Kidney (tissue), 22 donors: ENCODE measurements at places on chromosomes 5 and 9.

- no peak for DNase-seq
Measured at GRCh38 chr5:746258-746761, 38.2 kb downstream of the ZDHHC11B start.

DNA sequence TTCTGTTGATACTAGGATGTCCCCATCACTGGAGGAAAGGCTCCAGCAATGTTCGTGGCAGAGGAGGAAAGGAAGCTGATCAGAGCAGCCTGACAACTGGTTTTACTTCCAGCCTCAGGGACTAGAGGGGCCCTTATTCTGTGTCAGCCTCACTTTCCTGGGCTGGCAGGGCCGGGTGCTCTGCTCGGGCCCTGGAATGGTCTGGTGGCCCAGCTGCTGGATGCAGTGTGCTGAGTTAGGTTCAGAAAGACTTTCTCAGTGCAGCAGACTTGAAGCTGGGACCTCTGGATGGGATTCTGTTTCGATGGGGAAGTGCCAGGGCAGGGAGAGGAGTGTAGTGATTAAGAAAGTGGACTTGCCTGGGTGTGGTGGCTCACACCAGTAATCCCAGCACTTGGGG, 81.0 kb downstream of the MACROH2A1 start:
- DNase-seq = no peak

GRCh38 chr5:172958331-172959046, 735 bp upstream of the RPL26L1 start:
- peak; percentile 89 for DNase-seq

- DNase-seq = no peak
Measured at GRCh38 chr5:145703856-145704255, 131.3 kb downstream of the PRELID2 start.

GRCh38 chr5:55820488-55820887, 30.7 kb upstream of the IL31RA start:
- no peak for DNase-seq

- DNase-seq = no peak
Measured at GRCh38 chr5:131521252-131521651, 113.8 kb downstream of the RAPGEF6 start.

DNA sequence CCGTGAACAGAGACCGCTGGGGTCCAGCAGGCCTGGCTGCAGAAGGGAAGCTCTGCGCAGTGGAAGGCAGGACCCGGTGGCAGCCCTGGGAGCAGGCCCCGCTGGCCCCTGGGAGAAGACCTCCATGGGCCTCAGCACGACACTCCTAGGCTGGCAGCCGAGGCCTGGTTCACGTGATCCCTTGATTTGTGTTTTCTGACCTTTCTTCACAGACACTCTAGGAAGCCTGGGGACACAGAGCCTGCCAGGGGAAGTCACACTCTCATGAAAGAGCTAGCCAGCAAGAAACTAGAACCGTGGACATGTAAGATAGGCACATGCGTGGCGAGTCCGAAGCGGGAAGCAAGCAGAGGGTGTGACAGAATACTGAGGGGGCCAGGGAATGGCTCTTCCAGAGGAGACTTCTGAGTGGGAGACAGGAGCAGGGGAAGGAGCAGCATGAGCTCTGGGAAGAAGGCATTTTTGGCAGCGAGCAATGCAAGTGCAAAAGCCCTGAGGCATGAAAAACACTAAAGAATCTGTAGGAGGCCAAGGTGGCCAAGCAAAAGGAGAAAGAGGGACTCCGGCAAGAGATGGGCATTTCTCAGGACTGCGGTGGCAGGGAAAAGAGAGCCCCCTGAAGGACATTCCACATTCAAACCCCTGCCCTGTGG, 26.6 kb upstream of the IL17B start:
- DNase-seq = no peak

GRCh38 chr9:95446259-95446658, 70.5 kb downstream of the PTCH1 start:
- DNase-seq = no peak

DNA sequence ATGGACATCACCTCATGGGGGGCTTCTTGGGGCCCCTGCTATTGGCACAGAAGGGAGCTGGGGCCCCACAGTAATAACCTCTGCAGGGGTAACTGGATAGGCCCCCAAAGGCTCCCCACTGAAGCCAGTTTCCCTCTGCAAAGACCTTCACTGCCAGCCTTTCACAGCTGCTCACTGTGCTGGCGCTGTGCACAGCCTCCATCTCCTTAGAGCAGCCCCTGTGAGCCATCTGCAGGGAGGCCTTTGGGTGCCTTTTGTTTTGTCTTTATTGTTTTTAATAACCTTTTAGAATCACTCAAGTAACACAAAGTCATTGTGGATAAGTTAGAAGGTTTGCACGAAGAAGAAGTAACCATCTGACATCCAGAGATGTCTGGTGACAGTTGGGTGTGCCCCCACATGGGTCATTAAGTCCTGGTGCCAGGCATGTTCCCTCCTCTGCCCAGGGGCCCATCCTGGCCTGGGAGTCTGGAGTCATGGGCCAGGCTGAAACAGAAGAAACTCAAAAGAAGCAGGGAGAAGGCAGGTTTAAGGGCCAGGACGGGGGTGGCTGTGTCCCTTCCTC, 42.7 kb downstream of the NCS1 start:
- DNase-seq = no peak

- no peak for DNase-seq
Measured at GRCh38 chr9:89481538-89481915, 16.4 kb downstream of the SEMA4D start.

- DNase-seq = no peak
Measured at GRCh38 chr5:33361781-33362180, 79.0 kb upstream of the TARS1 start.

DNA sequence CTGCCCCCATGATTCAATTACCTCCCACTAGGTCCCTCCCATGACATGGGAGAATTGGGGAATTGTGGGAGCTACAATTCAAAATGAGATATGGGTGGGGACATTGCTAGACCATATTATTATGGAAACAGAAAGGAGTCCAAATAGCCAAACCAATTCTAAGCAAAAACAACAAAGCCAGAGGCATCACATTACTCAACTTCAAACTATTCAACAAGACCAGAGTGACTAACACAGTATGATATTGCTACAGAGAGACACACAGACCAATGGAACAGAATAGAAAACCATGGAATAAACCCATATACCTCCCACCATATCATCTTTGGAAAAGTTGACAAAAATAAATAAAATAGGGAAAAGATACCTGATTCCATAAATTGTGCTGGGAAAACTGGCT, 710.5 kb upstream of the CDH9 start:
- DNase-seq = no peak

GRCh38 chr5:110969502-110969901, 102.0 kb upstream of the TSLP start:
- no peak for DNase-seq

GRCh38 chr5:37696190-37697021, 143.4 kb downstream of the GDNF start:
- DNase-seq = no peak

DNA sequence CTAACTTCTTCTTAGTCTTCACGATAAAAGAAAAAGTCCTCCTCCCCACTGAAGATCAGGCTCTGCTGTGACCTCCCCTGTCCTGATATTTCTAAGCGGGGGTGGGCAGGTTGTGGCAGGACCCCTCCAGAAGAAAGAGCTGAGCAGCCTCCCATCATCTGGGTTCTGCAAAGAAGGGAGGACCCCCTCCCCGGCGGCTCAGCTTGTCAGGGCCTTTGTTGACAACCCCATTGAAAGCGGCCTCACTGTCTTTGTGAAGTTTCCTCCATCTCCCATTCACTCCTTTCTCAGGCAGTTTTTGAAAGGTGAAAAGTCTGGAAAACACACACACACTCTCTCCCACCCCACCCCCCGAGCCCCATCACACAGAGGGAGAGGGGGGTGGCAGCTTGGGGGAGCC, 26.2 kb upstream of the BARHL1 start:
- DNase-seq = no peak

DNA sequence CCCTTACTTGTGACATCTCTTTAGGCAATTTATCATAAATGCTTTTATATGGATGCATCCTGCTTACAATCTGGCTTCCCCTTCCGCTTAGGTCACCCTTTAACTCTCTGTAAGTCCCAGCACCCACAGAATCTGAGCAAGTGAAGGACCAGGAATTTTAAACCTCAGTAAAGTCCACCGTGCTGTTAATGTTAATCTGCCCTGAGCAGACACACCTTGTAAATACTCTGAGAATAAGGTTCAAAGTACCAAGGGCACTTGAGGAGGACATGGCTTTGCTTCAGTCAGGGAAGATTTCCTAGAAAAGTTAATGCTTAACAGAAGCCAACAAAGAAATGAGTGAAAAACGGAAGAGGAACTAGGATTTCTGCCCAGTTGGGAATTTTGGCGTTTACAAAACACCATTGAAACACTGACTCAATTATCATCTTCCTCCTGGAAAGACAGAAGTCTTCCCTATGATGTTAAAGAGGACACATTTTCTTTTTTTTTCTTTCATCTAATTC, 26.4 kb upstream of the TTC39B start:
- no peak for DNase-seq

GRCh38 chr5:175166026-175166425, 278.0 kb downstream of the DRD1 start:
- no peak for DNase-seq

- DNase-seq = no peak
Measured at GRCh38 chr9:128773049-128773448, 1.3 kb upstream of the ZER1 start.

GRCh38 chr5:176621661-176622079, 8.7 kb downstream of the SNCB start:
- DNase-seq = no peak

DNA sequence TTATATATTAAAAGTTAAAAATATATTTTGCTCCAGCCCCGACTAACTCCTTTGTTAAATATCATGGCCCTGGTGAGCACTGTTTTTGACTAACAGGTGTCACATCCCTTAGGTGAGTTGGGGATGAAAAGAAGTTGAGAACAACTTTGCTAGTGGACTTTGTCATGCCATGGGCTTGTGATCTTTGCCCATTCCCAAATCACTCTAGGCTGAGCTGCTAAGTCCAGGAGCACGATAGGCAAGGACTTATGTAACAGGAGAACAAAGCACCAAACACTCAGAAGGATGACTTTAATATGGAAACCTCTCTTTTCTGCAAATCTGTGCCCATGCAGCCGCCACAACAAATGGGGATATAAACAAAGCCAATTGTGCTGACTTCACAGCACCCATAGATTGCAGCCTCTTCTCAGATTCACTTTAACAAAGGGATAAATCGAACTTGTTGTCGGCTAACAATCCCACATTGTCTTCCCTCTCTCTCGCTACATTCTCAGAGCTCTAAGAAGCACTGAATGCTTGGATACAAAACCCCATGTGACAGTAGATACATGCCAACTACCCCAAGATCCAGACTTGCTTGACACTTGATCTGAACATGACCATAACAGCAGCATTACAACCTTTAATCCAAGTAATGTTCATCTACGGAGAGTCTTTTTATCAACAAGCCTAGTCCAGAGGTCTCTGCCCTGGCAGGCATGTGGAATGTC, 86.8 kb upstream of the CD180 start:
- no peak for DNase-seq

GRCh38 chr5:111603446-111603827, 91.1 kb upstream of the STARD4 start:
- peak; percentile 85 for DNase-seq

DNA sequence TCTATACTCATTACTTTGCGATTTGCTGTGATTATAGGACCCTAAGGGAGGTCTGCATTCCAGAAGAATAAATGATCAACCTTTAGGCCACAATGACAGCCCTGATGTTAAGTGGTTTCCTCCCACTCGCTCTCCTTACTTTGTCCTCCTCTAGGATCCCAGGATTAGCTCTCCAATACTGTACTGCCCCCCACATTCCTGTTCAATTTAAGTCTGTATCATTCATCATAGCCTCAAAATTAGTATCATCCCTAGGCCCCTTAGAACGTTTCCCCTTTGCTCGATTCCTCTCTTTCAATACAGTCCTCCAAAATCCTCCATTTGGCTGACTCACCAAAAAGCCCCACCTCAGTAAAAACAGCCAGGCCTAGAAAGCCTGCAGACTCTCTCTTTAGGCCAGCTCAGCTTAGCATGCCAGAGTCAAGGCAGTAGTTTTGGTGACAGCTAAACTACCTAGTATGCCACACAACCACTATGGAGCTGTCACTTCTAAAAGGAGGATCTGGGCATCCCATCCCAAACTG, 24.4 kb downstream of the RNF145 start:
- peak; percentile 42 for DNase-seq

DNA sequence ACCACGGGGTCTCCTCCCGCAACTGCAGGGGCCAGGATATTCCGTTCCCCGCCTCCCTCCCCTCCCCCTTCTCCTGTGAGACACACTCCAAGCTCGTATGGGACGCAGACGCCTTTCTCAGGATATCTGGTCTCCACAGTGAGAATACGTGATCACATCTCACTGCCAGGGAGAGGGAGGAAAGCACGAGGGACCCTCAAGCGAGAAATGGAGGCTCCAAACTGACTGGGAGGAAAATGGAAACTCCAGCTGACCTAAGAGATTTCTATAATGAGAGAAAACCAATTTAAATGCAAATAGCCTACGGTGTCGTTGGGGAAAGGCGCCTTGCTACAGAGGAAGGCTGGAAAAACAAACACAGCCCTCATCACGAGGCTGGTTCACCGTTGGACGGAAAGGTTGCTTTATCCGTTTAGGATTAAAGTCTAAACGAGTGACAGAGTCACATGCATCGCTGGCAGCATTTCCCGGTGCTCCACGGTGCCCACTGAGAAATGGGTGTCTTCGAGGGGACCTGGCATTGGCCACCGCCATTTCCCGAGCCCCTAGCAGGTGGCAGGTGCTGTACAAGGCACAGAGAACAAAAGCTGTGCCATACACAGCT, 116.9 kb upstream of the CPEB4 start:
- DNase-seq = peak; percentile 63

GRCh38 chr9:100619194-100619593, 41.3 kb downstream of the CAVIN4 start:
- DNase-seq = no peak

DNA sequence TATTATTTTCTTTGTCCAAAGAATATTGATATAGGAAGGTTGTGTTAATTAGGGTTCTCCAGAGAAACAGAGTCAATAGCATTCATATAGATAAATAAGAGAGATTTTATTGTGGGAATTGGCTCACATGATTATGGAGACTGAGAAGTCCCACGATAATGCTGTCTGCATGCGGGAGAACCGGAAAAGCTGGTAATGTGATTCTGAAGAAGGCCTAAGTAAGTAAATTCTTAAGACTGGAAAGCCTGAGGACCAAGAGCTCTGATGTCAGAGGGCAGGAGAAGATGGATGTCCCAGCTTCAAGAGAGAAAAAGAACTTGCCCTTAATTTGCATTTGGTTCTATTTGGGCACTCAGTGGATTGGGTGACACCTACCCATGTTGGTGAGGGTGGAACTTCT, 307.4 kb upstream of the C9orf72 start:
- DNase-seq = no peak

- no peak for DNase-seq
Measured at GRCh38 chr5:122350496-122350895, 38.5 kb downstream of the SNCAIP start.

- DNase-seq = peak; percentile 71
Measured at GRCh38 chr5:134371834-134372340, 518 bp downstream of the UBE2B start.

DNA sequence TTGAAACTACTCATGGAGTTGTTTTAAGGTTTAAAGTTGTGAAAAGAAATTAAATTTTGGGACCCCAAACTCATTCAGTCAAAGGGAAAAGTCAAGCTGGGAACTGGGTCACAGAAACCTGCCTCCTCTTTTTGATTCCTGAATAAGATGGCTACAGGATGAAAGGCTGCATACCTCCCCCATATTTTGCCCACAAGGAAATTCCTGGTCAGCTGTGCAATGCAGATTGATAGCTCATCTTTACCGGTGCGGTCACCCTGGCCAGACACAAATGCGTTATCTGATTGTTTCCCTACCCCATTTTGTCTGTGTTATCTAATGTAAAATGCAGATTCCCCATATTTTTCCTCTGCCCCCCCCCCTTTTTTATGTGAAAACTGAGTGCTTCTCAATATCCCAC, 1.3 kb downstream of the HAVCR2 start:
- DNase-seq = no peak
